ENCODE measurements at places on chromosomes 12 and 14. TPM values are rescaled to one million over a fixed set of nuclear protein-coding genes. Genes with fewer than 3 reads are reported as not detected.

Gene EEA1
- total RNA-seq, result 16.4 TPM

- no peaks in the 10 kb centered on the region for H3K36me3 ChIP-seq
- no peaks in the 10 kb centered on the region for H3K4me1 ChIP-seq
- no peak overlapping the region for H3K27ac ChIP-seq
- no peaks in the 10 kb centered on the region for H3K27me3 ChIP-seq
Measured at GRCh38 chr12:130583317-130583716, 132.8 kb downstream of the RIMBP2 start.

DNA sequence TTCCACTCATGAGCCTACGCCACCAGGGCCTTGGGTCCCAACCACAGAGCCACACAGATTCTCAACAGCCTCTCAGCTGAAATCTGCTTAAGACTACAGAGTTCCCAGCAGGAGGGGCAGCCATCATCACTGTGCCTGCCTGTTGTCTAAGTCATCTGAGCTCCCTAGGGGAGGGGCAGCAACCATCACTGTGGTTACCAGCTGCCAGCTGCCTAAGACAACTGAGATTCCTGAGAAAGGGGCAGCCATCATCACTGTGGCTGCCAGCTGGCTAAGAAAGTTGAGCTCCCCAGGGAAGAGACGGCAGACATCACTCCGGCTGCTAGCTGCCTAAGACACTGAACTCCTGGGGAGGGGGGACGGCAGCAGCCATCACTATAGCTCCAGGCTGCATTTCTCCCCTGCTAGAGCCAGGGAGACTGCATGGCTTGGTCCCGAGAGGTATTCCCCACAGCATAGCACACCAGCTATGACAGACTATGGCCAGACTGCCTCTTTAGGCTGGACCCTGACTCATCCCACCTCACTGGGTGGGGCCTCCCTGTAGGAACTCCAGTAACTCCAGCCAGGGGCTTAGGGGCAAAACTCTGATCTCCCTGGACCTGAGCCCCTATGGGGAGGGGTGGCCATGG lies 37.2 kb upstream of the C14orf132 start:
- H3K4me1 ChIP-seq, result no peaks in the 10 kb centered on the region
- H3K36me3 ChIP-seq, result no peaks in the 10 kb centered on the region
- no peak overlapping the region for H3K4me3 ChIP-seq
- H3K27me3 ChIP-seq, result peaks cover 14% of the 10 kb centered on the region
- H3K27ac ChIP-seq, result no peak overlapping the region
- no peak for DNase-seq

DNA sequence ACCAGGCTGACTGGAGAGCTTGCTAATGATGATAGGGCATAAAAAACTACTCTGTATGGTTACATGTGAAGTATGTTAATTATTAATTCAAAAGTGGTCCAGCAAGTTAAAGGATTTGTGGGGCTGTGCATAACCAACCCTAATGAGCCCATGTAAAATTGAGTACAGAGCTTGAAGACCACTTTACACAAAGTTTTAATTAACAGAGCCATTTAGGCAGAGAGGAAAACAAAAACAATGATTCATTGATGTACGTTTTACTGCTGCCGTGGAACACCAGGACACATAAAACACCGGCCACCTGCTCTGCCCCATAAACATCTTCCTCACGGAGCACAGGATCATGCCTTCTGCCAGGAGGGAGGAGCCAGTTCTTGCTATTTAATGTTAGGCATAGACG lies 83.5 kb downstream of the RIMBP2 start:
- H3K4me1 ChIP-seq, result no peaks in the 10 kb centered on the region
- no peaks in the 10 kb centered on the region for H3K27me3 ChIP-seq
- H3K4me3 ChIP-seq, result no peak overlapping the region
- no peak overlapping the region for H3K27ac ChIP-seq
- DNase-seq, result no peak

GRCh38 chr12:122961531-122962329 lies 4.5 kb downstream of the ABCB9 start:
- peaks cover 11% of the 10 kb centered on the region for H3K4me1 ChIP-seq
- H3K27me3 ChIP-seq, result no peaks in the 10 kb centered on the region
- H3K27ac ChIP-seq, result no peak overlapping the region
- no peak overlapping the region for H3K4me3 ChIP-seq
- no peaks in the 10 kb centered on the region for H3K36me3 ChIP-seq

Gene KLHDC1
- total RNA-seq, result 12.9 TPM

Gene ABHD12B
- total RNA-seq, result not detected

DNA sequence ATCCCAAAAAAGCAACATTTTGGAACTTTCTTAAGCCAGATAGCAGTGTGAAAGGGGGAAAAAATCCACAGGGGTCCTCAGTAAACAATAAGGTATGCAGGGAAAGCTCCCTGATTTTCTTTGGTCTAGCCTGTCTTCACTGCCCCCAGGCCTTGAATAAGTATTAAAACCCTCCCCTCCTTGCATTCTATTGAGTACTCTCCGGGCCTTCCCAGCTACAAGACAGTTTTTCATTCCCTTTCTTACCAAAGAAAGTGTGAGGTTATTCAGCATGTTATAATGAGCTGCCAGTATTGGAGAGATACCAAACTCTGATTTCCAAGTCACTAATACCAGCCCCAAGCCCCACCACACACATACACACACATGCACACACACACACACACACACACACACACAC lies 59.8 kb upstream of the KIF21A start:
- H3K36me3 ChIP-seq, result no peaks in the 10 kb centered on the region
- H3K4me1 ChIP-seq, result no peaks in the 10 kb centered on the region
- DNase-seq, result no peak
- no peaks in the 10 kb centered on the region for H3K27me3 ChIP-seq

- H3K27ac ChIP-seq, result no peak overlapping the region
- no peaks in the 10 kb centered on the region for H3K27me3 ChIP-seq
- H3K4me3 ChIP-seq, result no peak overlapping the region
- H3K4me1 ChIP-seq, result no peaks in the 10 kb centered on the region
- no peak for DNase-seq
- no peaks in the 10 kb centered on the region for H3K36me3 ChIP-seq
Measured at GRCh38 chr14:79764323-79764722, 447.0 kb downstream of the DIO2 start.

Gene KERA
- not detected for total RNA-seq

Gene KRT73
- total RNA-seq, result 5.7 TPM

Gene RIN3
- 74.9 TPM for total RNA-seq

DNA sequence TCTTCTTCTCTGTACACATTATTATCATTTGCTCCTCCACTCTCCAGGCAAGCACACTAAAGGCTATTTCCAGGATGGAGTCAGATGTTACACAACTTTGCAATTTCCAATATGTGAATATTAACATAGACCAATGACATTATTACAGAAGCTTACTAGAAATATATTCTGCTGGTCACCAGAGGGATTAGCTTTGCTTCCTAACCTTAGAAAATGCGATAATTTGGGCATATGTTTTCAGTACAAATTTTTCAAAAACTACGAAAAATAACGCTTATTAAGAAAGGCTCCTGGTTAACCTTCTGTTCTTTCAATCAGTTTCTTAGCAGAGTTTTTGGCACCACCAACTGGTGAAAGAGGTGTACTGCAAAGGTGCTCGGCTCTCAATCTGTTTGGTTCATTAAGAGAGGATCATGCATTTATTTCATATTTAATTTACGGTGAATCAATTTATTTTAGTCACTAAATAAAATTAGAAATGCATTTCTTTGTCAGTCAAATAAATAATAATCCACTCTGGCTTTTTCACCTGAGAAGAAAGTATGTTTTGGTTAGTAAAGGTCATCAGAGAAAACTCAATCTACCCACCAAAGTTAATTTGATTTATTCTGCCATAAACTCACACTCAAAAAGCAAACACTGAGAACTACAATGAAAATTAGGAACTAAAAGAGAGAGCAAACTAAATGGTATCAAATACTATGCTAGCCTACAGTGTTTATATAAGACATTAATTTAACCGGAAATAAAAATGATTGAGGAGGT lies 39.2 kb downstream of the EFCAB11 start:
- no peak overlapping the region for H3K27ac ChIP-seq
- H3K36me3 ChIP-seq, result no peaks in the 10 kb centered on the region
- peaks cover 4% of the 10 kb centered on the region for H3K4me1 ChIP-seq
- H3K27me3 ChIP-seq, result no peaks in the 10 kb centered on the region
- DNase-seq, result peak; percentile 69

DNA sequence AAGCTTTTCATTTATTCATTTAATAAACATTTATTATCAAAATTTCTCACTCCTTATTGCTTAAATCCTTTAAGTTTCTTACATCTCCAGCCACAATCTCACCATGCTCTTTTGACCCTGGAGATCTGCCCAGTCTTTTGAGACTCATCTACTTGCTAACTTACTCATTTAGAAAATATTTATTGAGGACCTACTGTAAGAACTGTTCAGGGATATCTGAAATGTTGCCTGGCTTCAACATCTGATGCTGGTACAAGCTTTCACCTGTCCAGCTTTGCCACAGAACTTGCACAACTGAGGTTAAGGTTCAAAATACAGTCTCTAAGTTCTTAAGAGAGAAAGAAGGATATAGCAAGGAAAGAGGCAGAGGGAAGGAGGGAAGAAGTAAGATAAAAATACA lies 17.5 kb upstream of the GXYLT1 start:
- no peaks in the 10 kb centered on the region for H3K27me3 ChIP-seq
- no peak overlapping the region for H3K4me3 ChIP-seq
- H3K36me3 ChIP-seq, result no peaks in the 10 kb centered on the region
- no peak for DNase-seq

Gene ATP2A2
- total RNA-seq, result 91.0 TPM

DNA sequence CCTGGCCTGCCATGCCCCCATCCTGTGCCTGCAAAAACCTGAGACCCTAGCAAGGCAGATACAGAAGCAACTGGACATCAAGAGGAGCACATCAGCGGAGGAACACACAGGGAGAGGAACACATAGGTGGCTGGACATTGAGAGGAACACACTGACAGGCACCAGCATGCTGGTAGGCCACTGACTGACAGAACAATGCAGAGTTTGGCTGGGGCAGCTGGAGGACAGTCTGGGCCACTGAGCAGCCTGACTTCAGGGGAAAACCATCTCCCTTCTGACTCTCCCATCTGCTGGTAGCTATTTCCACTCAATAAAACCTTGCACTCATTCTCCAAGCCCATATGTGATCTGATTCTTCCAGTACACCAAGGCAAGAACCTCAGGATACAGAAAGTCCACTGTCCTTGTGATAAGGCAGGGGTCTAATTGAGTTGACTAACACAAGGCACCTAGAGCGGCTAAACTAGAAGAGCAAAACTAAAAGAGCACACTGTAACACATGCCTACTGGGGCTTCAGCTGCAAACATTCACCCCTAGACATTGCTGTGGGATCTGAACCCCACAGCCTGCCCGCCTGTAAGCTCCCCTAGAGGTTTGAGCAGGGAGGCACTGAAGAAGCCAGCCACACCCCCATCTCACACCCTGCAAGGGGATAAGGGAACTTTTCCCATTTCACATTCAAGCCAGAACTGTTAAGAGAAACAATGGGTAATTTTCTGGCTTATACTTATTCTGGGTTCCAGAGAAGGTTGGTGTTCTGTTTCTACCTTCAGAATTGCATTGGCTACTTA lies 22.1 kb downstream of the CLECL1 start:
- H3K27ac ChIP-seq, result no peak overlapping the region
- no peaks in the 10 kb centered on the region for H3K36me3 ChIP-seq
- H3K27me3 ChIP-seq, result no peaks in the 10 kb centered on the region
- no peak overlapping the region for H3K4me3 ChIP-seq
- peaks cover 31% of the 10 kb centered on the region for H3K4me1 ChIP-seq
- DNase-seq, result no peak

GRCh38 chr12:47249719-47250357 lies 170.1 kb upstream of the AMIGO2 start:
- H3K4me1 ChIP-seq, result no peaks in the 10 kb centered on the region
- no peaks in the 10 kb centered on the region for H3K27me3 ChIP-seq
- no peak overlapping the region for H3K4me3 ChIP-seq
- DNase-seq, result no peak
- no peak overlapping the region for H3K27ac ChIP-seq

- no peak overlapping the region for H3K4me3 ChIP-seq
- no peak for DNase-seq
- no peaks in the 10 kb centered on the region for H3K36me3 ChIP-seq
- no peaks in the 10 kb centered on the region for H3K4me1 ChIP-seq
- no peaks in the 10 kb centered on the region for H3K27me3 ChIP-seq
Measured at GRCh38 chr12:18906395-18906794, 168.5 kb downstream of the CAPZA3 start.

GRCh38 chr12:106600503-106600902 lies 17.7 kb downstream of the RFX4 start:
- H3K36me3 ChIP-seq, result no peaks in the 10 kb centered on the region
- no peaks in the 10 kb centered on the region for H3K27me3 ChIP-seq
- H3K27ac ChIP-seq, result no peak overlapping the region
- no peaks in the 10 kb centered on the region for H3K4me1 ChIP-seq
- no peak overlapping the region for H3K4me3 ChIP-seq

DNA sequence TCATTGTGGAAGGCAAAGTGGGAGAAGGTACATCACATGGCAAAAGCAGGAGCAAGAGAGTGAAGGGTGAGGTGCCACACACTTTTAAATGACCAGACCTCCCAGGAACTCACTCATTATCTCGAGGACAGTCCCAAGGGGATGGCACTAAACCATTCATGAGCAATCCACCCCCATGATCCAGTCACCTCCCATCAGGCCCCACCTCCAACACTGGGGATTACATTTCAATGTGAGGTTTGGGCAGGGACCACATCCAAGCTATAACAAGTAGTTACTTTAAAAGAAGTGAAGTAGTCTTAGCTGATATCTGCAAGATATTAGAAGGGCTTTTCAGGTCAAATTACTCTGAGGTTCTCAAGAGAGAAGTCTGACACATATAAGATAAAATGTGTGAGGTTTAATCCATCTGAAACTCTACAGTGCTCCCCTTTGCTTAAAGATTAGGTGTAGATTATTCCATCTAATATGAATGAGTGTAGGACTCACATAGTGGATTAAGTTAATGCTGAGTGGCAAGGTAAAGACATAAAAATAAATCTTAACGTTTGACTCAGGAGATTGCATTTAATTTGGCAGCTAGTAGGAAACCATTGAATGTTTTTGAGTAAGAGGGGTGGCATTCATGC lies 130.8 kb downstream of the TMX1 start:
- H3K36me3 ChIP-seq, result no peaks in the 10 kb centered on the region
- H3K27ac ChIP-seq, result no peak overlapping the region
- DNase-seq, result no peak

- no peaks in the 10 kb centered on the region for H3K27me3 ChIP-seq
- H3K4me3 ChIP-seq, result peak within 1 kb of the TSS; percentile 87
- H3K36me3 ChIP-seq, result peaks cover 24% of the 10 kb centered on the region
- DNase-seq, result peak; percentile 80
- peak within 1 kb of the TSS; percentile 70 for H3K27ac ChIP-seq
Measured at GRCh38 chr12:109899783-109900751, at the start of gene TCHP. TSS of gene TCHP (plus strand) at chr12:109900274. CDS start at chr12:109903027, 2,753 bp downstream.

Data from CD4-positive, alpha-beta memory T cell (primary cell).